ENCODE measurements at places on chromosomes 1 and 21.

GRCh38 chr1:60134716-60135115 lies 61.1 kb upstream of the C1orf87 start:
- no peak for DNase-seq

DNA sequence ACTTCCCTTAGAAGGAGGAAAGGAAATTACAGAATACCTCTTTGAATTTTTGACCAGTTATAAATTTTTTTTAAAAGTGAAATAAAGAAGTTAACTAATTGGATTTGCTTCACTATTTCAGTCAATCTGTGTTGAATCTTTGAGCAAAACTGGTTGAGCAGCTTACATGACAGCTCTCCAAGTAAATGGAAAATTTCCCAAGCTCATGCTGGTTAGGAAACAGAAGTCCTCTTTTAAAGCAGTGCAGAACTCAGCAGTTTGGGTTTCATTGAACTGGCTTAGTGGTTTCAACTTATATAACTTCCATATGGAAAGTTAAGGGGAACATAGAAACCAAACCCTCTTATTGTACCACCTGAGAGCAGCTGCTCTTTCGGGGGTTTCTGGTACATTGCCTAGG lies 250.5 kb downstream of the PDE4B start:
- no peak for DNase-seq

- DNase-seq = no peak
Observed at GRCh38 chr1:147129116-147129873, 43.0 kb downstream of the PRKAB2 start.

DNA sequence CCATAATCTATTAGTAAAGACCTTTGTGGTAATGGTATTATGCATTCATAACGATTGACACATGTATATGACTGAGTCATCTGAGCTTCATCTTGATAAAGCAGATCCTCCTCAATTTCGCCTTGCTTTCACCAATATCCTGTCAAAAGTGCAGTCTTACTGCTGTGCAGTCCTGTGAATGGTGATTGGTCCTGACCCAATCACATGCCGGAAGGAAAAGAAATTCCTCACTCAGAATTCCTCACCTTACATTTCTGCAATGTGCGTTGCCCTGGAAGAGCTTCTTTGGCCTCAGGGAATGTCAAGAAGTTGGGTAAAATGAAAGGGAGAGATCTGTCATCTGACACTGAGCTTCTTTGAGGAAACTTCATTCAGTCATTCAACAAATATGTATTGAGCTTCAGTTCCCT lies 121.0 kb upstream of the TSPAN2 start:
- no peak for DNase-seq

DNA sequence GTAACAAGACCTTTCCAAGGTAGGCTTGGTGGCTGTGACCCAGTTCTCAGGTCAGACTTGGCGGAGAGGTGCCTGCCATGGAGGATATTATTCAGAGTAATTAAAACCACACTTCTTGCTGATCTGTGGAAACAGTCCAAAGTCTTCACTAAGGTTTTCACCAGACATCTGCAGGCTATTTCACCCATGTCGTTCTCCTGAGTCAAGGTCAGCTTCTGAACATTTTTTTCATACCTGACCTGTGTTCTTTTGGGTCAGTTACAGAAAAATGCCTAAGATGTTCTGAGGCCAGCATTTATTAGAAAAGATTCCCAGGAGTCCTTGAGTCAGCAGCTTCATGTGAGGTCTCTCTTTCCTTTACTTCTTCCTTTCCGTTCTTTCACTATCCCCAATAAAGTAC lies 54.9 kb downstream of the RGL1 start:
- no peak for DNase-seq

GRCh38 chr1:200880212-200880611 lies 7.4 kb downstream of the GPR25 start:
- no peak for DNase-seq

DNA sequence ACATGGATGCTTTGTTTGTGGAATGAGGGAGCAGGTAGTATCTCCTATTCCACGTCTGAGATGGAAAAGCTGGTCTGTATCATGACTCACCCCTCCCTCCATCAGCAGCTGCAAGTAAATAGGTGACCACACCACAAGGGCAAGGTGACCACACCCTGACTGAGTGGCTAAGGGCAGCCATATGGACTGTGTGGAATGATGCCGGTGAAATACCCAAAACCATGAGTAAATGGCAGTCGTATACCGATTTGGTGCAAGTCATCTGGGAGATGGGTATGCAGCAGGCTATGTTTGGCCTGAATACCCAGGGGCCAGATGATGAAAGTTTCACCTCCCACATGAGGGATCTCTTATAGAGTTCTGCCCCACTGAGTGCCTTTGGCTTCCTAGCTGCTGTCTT lies 15.8 kb upstream of the UBE2U start:
- no peak for DNase-seq

GRCh38 chr1:18041102-18041501 lies 66.5 kb upstream of the IGSF21 start:
- no peak for DNase-seq

DNA sequence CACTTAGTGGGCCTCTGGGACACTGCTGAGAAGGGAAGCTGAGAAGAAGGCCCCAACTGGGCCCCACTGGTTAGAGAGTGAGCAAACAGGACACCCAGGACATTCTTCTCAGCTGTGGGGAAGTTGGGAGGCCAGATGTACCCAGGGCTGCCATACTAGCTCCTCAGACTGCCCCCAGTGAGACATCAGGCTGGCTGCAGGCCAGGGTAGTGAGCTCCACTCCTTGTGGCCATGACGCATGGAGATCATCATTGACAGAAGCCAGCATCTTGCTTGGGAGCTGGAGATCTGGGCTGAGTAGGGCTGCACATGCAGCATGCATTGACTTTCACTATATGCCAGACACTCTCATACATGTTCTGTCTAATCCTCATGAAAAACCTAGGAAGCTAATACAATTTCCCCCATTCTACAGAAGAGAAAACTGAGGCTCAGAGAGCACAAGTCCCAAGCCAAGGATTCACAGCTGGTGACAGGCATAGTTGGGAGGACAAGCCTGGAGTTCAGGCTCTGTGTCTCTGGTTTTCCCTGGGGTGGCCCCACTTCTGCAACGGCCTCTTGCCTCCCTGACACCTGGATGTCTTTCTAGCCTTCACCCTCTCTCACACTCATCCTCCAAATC lies 24.1 kb upstream of the MYCL start:
- DNase-seq = no peak

DNA sequence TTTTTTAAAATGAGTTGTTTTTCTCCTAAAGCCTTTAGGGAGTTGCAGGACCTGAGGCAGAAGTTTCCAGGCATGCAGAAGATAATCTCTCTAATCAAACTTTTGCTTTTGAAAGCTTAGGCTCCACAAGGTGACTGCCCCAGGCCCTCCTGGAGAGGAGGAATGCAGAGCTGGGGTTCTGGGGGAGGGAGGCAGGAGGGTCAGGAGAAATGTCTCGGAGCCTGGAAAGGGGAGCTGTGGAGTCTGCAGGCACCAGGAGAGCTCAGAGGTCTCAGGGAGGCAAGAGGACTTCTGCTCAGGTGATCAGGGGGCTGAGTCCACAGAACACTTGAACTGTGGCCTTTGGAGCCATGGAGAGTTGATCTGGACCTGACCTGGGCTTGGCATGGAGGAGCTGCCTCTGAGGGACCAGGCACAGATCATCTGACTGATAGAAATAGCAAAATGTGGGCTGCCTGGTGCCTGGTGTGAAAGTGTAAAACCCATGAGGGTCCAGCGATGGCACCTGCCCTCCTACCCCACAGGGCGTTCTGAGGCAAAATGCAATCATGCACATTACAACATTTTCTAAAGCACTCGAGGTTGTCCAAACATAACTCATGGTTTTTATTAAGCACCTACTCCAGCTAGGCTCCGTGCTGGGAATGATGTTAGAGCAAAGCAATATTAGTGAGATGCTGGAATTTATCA lies 10.0 kb upstream of the ABCG1 start:
- DNase-seq = no peak

- no peak for DNase-seq
Observed at GRCh38 chr1:238450976-238451375, 560.3 kb upstream of the ZP4 start.

DNA sequence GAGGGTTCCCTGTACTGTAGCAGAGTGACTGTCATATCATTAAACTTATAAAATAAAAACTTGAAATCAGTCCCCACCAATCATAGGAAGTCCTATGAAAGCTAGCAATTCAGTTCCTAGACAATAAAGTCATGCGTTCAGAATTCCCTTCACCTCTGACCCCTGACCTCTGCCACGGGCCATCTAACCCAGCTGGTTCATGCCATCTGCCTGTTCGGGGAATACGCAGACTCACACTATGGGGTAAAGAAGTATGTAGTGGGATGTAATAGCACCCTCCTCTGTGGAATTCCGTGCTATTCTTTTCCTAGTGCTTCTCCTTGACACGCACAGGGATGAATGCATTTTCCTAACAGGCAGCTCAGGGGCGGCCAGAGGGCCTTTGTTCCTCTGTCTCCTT lies 2.1 kb downstream of the GSTM4 start:
- DNase-seq = no peak

GRCh38 chr1:232547938-232548484 lies 81.9 kb downstream of the SIPA1L2 start:
- DNase-seq = no peak

- DNase-seq = no peak
Observed at GRCh38 chr1:152663098-152663497, at the start of gene LCE2D. TSS of gene LCE2D (plus strand) at chr1:152663380. CDS start at chr1:152664106, 726 bp downstream.

- no peak for DNase-seq
Observed at GRCh38 chr1:188669728-188670382, 1807.8 kb downstream of the BRINP3 start.

DNA sequence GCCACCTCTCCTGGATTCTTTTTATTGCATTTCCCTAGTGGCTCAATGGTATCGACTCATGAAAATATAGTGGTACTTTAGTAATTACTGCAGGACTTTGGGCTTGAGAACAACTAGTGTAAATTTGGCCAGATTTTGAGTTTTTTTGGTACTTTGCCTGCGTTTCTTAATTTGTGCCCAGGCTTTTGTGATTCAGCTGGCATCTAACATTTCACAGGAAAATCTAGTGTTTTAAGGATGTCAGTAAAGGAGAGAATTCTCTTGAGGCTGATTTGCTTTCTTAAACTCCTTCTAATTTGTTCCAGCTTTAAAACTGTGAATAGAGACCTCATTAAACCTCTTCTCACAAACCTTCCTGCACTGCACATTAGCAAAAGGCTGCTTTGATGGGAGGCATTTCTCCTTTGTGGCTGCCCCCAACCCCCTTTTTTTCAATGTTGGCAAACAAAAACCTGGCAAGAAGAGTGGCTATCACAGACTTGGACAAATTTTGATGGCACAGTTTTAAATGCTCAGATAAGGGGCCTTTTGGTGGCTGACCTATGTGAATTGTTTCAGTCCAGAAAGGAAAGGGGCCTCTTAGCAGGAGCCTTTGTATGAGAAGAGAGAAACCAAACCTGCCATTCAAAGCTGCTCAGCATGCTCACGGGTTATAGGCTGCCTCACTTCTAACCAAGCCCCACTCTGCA lies 113.4 kb upstream of the RAVER2 start:
- no peak for DNase-seq

- no peak for DNase-seq
Observed at GRCh38 chr1:213474054-213474453, 423.0 kb downstream of the RPS6KC1 start.

- no peak for DNase-seq
Observed at GRCh38 chr1:214236477-214236876, 44.5 kb upstream of the SMYD2 start.

GRCh38 chr1:153978274-153978909 lies 918 bp upstream of the JTB start:
- DNase-seq = no peak

DNA sequence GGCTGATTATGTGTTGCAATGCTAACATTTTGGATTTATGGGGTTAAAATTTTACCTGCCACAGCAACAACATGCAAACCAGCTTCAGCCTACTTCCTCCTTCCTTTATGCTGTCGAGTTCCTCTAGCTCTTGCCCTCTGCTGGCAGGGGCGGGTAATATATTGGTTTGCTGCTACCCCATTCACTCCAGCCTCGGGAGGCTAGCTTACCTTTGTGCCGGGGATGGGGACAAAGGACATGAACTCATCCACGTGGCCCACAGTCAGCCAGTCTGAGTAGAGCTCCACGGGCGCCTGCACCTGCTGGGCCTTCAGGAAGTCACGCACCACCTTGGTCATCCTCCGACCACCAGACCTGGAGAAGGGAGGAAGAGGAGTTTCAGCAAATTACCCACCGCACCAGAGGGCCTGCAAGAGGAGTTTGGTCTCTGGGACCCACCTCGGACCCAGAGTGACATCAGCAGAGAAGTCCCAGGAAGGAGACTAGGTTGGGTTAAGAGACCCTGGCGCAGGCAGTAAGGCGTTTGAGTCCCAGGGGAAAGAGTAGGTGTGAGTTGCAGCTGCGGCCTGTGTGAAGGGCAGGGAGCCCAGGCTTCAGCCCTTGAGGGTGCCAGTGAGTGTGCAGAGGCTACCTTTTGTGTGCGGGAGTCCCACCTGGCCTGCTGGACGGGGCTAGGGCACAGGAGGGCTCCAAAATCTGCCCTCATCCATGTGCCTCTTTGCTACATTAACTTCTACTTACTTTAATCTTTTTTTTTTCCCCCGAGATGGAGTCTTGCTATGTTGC lies 21.8 kb upstream of the SDHB start:
- DNase-seq = no peak

DNA sequence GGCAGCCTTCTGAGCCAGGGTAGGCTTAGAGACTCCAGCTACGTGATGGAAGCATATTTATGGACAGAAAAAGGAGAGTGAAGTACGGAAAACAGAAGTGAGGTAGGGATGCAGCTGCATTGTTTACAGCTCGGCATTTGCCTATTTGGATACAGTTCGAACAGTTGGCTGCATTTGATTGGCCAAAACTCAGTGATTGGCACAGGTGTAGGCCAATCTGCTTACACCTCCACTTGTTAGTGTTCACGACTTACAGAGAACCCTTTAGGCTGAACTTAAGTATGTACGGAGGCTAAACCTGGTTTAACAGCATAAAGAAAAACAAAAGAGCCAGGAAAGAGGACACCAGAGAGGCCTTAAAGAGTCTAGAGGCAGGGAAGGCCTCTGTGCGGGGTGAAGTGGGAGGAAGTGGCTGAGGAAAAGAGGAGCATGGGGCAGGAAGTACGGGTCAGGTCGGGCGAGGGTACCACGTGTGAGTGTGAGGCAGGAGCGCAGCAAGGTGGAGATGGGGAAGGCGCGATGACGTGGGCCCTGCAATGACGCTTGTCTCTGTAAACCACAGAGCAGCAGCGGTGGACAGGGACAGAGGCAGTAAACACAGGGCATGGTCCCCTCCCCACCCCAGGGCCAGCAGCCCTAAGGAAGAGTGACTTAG lies 32.0 kb downstream of the RSPH1 start:
- DNase-seq = peak; percentile 16

- no peak for DNase-seq
Observed at GRCh38 chr1:198238121-198238520, 81.3 kb downstream of the NEK7 start.

DNA sequence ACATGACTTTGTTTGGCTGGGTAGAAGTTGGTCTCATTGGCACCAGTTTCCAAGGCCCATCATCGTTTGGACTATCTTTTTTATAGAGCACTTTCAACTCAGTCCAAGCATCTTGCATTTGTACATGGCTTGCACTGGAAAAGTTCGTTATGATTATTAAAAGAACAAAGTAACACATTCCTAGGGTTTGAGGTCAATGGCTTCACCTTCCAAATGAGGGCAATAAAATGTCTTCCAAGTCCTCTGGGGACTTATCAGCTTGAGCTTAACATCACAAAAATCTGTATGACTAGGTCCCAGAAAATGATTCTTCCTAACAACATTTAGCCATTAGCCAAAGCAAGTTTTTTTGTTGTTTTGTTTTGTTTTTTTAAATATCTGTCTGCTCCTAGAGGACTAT lies 610.8 kb downstream of the LMO4 start:
- DNase-seq = no peak

All from activated CD4-positive, CD25-positive, alpha-beta regulatory T cell (primary cell).